ENCODE measurements at places on chromosomes 5 and 9.
A peak's percentile ranks its signal among the peaks of the same experiment; 100 is the strongest.

DNA sequence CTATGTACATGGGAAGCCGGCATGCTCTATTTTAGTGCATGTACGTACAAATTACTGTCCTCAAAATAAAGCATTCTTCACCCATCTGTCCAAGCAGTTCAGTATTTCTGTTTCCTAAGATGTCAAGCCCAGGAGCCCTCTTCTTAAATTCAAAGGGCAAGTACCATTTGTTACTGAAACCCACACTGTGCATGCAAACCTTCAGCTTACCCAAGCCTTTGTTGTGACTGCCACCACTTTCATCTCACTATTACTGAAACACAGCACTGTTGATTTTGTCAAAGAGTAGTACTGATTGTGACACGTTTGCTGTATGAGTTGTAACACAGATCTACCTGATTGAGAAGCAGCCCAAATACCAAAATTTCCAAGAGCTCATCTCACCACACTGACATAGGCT, 390.4 kb upstream of the IZUMO3 start:
- DNase-seq: no peak

DNA sequence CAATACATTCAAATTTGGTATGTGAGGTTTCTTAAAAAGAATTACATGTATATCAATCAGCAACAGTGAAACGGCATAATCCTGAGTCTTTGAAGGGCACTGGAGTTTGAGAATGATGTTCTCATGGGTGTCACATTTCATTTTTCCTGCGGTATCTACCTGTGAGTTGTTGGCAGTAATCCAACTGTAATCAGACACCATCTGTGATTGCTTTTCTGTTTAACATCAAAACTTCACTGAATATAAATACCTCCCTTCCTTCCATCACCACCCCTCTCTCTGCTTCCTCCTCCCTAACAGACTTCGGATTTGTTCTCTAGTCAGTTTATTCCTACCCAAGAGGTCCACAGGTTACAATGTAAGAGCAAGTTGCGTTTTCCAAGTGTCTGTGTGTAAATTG, 275.2 kb upstream of the PCSK5 start:
- DNase-seq: no peak

GRCh38 chr9:134550584-134550983, 91.0 kb upstream of the COL5A1 start:
- no peak for DNase-seq

DNA sequence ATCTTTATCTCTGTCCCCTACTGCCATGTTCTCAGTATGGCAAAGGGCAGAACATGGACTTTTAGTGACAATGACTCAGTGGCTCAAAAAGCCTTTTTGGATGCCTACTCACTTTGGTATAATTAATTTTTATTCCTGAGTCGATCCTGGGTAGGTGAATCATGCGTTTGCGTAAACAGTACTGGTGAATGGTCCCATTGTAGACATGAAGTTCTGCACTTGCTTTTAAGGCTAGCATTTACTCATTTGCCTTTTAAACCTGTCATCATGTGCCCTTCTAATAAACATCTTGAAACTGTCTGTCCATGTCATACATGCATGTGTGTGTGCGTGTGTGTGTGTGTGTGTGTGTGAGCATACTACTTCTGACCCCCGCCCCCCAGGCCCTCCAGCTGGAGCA, 223.0 kb downstream of the AUH start:
- no peak for DNase-seq

DNA sequence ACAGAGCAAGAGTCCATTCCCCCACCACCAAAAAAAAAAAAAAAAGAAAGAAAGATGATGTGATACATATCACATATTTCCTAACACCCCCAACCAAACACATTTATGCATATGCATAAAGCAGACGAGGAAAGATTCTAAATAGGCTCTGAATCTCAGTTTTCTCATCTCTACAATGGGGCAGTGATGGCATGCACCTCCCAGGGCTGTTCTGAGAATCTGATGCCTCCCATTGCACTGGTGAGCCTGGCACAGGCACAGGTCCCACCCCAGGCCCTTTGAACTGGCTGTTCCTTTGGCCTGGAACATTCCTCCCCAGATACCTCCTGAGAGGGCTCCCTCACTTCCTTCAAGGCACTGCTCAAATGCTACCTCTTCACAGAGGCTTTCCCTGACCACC, 116.5 kb downstream of the C9orf50 start:
- no peak for DNase-seq

GRCh38 chr5:143634689-143635088, 177.3 kb upstream of the HMHB1 start:
- DNase-seq: no peak

- DNase-seq: no peak
Observed at GRCh38 chr9:38106488-38106887, 37.5 kb upstream of the SHB start.

- no peak for DNase-seq
Observed at GRCh38 chr5:178078197-178079010, 34.9 kb upstream of the N4BP3 start.

- DNase-seq: peak; percentile 51
Observed at GRCh38 chr9:21974722-21975409, 19.3 kb downstream of the CDKN2A start.

Data from endothelial cell (in vitro differentiated cells).